Lower lobe of right lung (tissue), 2 donors: ENCODE measurements at places on chromosomes 1 and 21. TPM values are rescaled to one million over a fixed set of nuclear protein-coding genes. Genes with fewer than 3 reads are reported as not detected.

Gene MFAP2
- total RNA-seq: 11.9 TPM

Gene METTL13
- total RNA-seq: 25.1 TPM

DNA sequence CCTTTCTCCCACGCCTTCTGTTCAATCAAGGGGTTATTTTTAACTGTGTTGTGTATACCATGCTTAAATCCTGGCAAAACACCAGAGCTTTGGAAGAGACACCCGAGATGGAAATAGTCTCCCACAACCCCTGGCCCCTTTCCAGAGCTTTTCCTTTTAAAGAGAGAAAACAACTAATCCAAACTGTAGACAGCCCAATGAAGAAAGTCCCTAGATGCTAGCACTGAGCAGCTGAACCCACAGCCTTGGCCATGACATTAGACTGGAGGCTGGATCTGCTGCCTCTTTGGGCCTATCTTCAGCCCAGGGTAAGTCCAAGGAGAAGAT, 64.9 kb upstream of the ARTN start:
- no peak for DNase-seq
- H3K36me3 ChIP-seq: no peaks in the 10 kb centered on the region
- no peaks in the 10 kb centered on the region for H3K27me3 ChIP-seq
- no peak overlapping the region for H3K27ac ChIP-seq
- H3K4me3 ChIP-seq: no peak overlapping the region

- no peak overlapping the region for H3K4me3 ChIP-seq
- peak; percentile 76 for DNase-seq
- H3K27me3 ChIP-seq: no peaks in the 10 kb centered on the region
- H3K36me3 ChIP-seq: peaks cover 39% of the 10 kb centered on the region
- H3K27ac ChIP-seq: peak overlapping the region; percentile 19
- peaks cover 18% of the 10 kb centered on the region for H3K4me1 ChIP-seq
These were observed 89.7 kb downstream of the BCAR3 start for GRCh38 chr1:93591676-93592550.

DNA sequence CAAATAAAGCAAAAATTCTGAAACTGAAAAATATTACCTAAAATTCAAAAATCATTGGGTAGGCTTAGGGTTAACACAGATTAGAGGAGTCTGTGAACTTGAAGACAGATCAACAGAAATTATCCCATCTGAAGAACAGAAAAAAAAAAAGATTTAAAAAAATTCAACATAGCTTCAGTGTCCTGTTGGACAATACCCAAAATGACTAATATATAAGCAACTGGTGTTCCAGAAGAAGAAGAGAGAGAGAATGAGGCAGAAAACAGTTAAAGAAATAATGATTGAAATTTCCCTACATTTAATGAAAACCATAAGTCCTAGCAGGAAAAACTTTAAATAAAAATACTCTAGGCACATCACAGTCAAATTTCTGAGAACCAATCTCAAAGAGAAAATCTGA, 31.5 kb downstream of the TMCO1 start:
- H3K4me3 ChIP-seq: no peak overlapping the region
- H3K27me3 ChIP-seq: no peaks in the 10 kb centered on the region
- no peak for DNase-seq
- H3K27ac ChIP-seq: no peak overlapping the region
- H3K4me1 ChIP-seq: peaks cover 11% of the 10 kb centered on the region
- H3K36me3 ChIP-seq: peaks cover 65% of the 10 kb centered on the region

DNA sequence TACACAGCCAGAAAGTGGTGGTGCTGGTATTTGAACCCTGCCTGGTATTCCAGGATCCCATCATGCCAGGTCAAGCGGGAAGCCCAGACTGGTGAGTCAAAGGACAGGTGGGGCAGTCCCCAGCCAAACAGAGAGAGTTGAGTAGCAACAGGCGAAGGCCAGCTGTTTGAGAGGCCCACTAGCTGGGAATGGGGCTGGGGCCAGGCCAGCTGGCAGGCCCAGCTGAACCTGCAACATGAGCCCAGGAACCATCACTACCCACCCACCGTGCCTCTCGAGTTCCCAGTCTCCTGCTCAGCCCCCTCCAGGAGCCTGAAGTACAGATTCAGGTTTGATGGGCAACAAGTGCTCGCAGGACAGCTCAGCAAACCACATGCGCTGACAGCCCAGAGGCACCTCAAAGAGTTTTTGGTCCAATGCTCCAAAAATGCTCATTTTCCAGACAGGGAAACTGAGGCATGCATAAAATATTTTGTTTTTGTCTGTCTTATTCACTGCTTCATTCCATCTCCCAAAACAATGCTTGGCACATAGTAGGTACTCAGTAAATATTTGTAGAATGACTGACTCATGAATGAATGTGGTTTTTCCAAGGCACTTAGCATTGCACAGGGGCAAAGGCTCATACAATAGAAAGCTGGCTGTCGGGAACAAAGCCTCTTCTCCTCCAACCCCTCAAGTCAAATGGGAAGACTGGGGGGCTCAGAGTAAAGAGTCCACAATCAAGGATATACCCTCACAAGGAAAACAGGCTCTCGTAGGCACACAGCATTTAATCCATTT, 42.5 kb upstream of the CLIC4 start:
- no peak overlapping the region for H3K4me3 ChIP-seq
- DNase-seq: no peak
- no peak overlapping the region for H3K27ac ChIP-seq
- no peaks in the 10 kb centered on the region for H3K27me3 ChIP-seq
